ENCODE measurements at places on chromosomes 3 and 15.

DNA sequence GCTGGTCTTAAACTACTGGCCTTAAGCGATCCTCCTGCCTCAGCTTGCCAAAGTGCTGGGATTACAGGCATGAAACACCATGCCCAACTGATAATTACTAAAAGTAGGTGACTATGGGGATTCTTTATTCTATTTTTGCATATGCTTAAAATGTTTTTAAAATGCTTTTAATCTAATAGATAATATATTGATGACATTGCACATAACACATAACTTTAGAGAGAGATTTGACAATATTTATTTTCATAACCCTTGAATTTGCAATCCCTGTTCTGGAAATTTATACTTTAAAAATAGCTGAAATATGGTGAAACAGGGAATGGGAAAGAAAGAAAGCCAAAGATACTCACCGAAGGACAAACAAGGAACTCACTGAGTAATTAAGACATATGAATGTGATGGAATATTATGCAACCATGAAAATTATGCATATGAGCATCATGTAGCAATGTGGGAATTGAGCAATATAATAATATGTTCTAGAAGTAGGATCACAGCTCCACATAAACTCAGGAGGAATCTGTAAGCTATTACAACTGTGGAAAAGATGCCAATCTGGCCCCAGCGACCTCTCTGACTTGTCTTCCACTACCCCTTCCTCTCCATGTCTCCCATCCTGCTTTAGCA lies 2.0 kb downstream of the LRRC31 start:
- DNase-seq: no peak
- H3K4me3 ChIP-seq: no peak overlapping the region
- H3K36me3 ChIP-seq: no peaks in the 10 kb centered on the region
- no peaks in the 10 kb centered on the region for H3K27me3 ChIP-seq
- H3K4me1 ChIP-seq: no peaks in the 10 kb centered on the region

DNA sequence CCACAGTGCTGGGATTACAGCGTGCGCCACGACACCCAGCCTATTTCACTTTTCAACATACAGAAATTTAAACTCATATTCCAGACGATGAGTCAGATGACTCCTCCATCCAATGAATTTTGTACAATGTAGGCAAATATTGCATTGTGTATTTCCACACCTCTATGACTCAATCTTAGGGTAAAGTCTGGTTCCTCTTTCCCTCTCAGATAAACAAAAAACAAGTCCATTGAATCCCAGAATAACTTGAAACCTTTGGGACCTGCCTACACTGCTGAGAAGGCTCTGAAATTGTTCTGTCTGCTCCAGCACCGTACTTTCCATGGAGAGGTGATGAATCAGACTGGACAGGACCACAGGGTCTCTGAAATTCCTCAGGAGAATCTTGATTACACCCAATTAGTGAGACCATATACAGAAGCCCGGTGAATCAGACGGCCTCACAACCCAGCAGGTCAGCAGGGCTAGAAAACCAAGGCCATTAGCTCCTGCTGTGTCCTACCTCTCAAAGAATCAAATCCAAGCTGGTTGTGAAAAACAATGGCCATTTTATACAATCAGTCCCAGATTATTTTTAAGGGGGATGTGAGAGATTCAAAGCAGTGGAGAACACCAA lies 112.6 kb downstream of the ERC2 start:
- no peak for DNase-seq
- no peak overlapping the region for H3K27ac ChIP-seq
- no peaks in the 10 kb centered on the region for H3K4me1 ChIP-seq
- no peaks in the 10 kb centered on the region for H3K36me3 ChIP-seq

GRCh38 chr3:151356794-151357462 lies 27.6 kb upstream of the P2RY13 start:
- no peak for DNase-seq
- no peaks in the 10 kb centered on the region for H3K36me3 ChIP-seq
- H3K4me1 ChIP-seq: no peaks in the 10 kb centered on the region
- H3K27me3 ChIP-seq: no peaks in the 10 kb centered on the region
- no peak overlapping the region for H3K27ac ChIP-seq
- no peak overlapping the region for H3K4me3 ChIP-seq

DNA sequence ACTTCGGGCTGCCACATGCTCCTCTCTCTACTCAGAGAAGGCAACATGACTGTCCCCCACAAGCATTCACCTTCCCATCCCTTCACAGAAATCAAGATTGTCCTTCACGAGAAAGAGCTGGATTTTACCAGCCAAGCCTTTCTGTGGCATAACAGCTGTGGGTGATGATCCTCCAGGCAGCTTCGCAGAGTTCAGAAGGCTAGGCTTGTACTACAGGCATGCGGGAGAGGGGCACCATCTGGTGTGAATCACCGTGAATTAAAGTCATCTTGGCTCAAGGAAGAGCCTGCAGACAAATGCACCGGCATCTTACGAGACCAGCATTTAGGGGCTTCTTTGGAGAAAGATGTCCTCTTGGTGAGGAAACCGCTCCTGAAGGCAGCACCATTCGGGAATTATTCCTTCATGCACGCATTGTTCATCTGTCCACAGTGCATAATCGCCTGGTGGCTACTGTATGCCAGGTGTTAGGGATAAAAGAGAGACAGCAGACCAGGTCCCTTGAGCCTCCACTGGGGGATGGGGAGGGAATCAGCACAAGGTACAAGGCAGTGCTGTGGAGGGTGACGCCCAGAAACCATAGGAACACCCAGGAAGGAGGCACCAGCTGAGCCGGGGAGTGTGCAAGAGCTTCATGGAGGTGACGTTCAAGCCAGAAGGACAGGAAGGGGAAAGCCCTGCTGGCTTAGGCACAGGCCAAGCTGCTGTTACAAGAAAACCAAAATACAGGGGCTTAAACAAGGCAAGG lies 108.6 kb downstream of the TMEM266 start:
- no peaks in the 10 kb centered on the region for H3K4me1 ChIP-seq
- DNase-seq: no peak
- no peak overlapping the region for H3K27ac ChIP-seq
- no peaks in the 10 kb centered on the region for H3K36me3 ChIP-seq
- H3K4me3 ChIP-seq: no peak overlapping the region

- peak overlapping the region; percentile 48 for H3K27ac ChIP-seq
- H3K27me3 ChIP-seq: no peaks in the 10 kb centered on the region
- H3K36me3 ChIP-seq: no peaks in the 10 kb centered on the region
- no peak overlapping the region for H3K4me3 ChIP-seq
- DNase-seq: no peak
Observed at GRCh38 chr3:197372047-197372661, 73.7 kb upstream of the DLG1 start.

DNA sequence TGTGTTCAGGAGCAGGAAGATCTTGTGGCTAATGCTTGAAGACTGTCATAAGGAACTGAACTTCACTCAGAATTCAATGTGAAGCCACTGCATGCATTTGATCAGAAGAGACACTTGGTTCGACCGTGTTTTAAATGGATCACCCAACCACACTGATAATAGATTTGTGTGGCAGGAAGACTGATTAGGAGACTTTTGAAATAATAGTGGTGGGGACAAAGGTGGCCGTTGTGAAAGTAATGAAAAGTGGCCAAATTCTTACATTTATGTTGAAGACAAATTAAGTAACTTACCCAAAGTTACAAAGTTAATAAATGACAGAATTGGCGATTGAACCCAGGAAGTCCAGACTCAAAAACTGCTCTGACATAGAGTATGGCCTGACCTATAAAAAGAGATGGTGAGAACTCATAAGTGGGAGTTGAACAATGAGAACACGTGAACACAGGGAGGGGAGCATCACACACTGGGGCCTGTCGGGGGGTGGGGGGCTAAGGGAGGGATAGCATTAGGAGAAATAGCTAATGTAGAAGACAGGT lies 286.9 kb upstream of the DNAJC19 start:
- no peaks in the 10 kb centered on the region for H3K27me3 ChIP-seq
- no peak overlapping the region for H3K4me3 ChIP-seq
- no peak for DNase-seq
- H3K4me1 ChIP-seq: no peaks in the 10 kb centered on the region
- no peak overlapping the region for H3K27ac ChIP-seq
